Activated T-helper 1 cell treated with anti-CD3 and anti-CD28 coated beads, Interleukin-12 subunit alpha, Interleukin-12 subunit beta, Interleukin-2, Interleukin-4 antibody, amounts not matched to agents 30 ng/mL and 10 ng/mL and 1 ng/mL, durations not matched to agents 14 hours and 24 hours and 36 hours (primary cell): ENCODE measurements at places on chromosomes 12 and 14. TPM values are rescaled to one million over a fixed set of nuclear protein-coding genes. Genes with fewer than 3 reads are reported as not detected.

Gene KERA
- total RNA-seq = not detected in 2 replicates

Gene C12orf54
- not detected in 2 replicates for total RNA-seq

GRCh38 chr14:91249841-91250616 lies 5.5 kb upstream of the GPR68 start:
- H3K4me3 ChIP-seq = peak overlapping the region; percentile 70
- DNase-seq = peak; percentile 61
- H3K27me3 ChIP-seq = no peaks in the 10 kb centered on the region
- peak overlapping the region; percentile 93 for H3K27ac ChIP-seq
- peaks cover 80% of the 10 kb centered on the region for H3K4me1 ChIP-seq

GRCh38 chr12:3668479-3669165 lies 84.3 kb downstream of the CRACR2A start:
- peaks cover 24% of the 10 kb centered on the region for H3K4me1 ChIP-seq
- no peak overlapping the region for H3K4me3 ChIP-seq
- no peak overlapping the region for H3K27ac ChIP-seq
- peaks cover 39% of the 10 kb centered on the region for H3K36me3 ChIP-seq
- H3K27me3 ChIP-seq = no peaks in the 10 kb centered on the region

DNA sequence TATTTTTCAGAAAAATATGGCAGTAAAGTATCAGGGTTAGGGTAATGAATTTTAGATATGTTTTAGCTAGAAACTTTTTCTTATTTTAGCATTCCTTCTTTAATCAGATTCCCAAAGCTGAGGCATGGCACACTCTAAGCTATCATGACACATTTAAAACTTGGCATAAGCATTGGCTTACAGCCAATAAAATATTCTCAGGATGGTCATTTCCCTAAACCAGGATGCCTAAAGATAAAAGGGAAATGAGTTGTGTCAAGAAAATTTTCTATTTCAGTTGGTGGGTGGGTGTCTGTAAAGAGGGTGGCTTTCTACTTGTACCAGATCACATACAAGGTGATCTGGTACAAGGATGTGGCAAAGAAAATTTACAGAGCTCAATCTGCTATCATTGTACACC lies 47.8 kb downstream of the PEBP1 start:
- no peaks in the 10 kb centered on the region for H3K27me3 ChIP-seq
- no peak overlapping the region for H3K4me3 ChIP-seq
- no peak overlapping the region for H3K27ac ChIP-seq
- no peak for DNase-seq
- peaks cover 18% of the 10 kb centered on the region for H3K36me3 ChIP-seq

Gene ACSM4
- not detected in 2 replicates for total RNA-seq

GRCh38 chr12:97022536-97023230 lies 115.6 kb downstream of the NEDD1 start:
- H3K27me3 ChIP-seq = peaks cover 2% of the 10 kb centered on the region
- H3K27ac ChIP-seq = no peak overlapping the region
- DNase-seq = no peak
- H3K4me1 ChIP-seq = no peaks in the 10 kb centered on the region

Gene DCAF5
- 29.7 and 32.0 TPM in 2 replicates for total RNA-seq
